ENCODE measurements at places on chromosomes 4 and X.

- no peak for DNase-seq
These were observed 340.0 kb upstream of the RASGEF1B start for GRCh38 chr4:81811562-81812293.

- DNase-seq, result no peak
These were observed 98.7 kb downstream of the NFKB1 start for GRCh38 chr4:102599886-102600285.

GRCh38 chr4:172356016-172356415, 542.8 kb downstream of the GALNTL6 start:
- DNase-seq, result no peak

GRCh38 chr4:113905301-113905700, 74.1 kb downstream of the ARSJ start:
- DNase-seq, result no peak

- no peak for DNase-seq
These were observed 49.7 kb upstream of the PTPN13 start for GRCh38 chr4:86544310-86544966.

- no peak for DNase-seq
These were observed 110.2 kb upstream of the TENM3 start for GRCh38 chr4:182133033-182133432.

DNA sequence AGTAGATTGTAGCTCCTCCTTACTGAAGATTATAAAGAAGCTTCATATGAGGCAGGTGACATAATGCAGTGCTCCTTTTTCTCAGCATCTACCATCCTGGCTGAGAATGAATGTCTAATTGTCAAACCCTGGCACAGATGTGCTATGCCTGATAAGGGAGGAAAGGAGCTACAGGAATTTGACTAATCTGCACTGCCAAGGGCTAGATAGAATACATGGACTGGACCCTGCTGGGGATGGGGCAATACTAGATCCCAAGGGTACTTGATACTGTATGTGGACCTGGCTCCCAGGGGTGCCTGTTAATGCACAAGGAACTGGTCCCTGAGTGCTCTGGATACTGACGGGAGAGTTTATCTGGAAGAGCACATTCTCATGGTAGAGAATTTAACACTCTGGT, 362.2 kb upstream of the EMCN start:
- DNase-seq, result no peak

DNA sequence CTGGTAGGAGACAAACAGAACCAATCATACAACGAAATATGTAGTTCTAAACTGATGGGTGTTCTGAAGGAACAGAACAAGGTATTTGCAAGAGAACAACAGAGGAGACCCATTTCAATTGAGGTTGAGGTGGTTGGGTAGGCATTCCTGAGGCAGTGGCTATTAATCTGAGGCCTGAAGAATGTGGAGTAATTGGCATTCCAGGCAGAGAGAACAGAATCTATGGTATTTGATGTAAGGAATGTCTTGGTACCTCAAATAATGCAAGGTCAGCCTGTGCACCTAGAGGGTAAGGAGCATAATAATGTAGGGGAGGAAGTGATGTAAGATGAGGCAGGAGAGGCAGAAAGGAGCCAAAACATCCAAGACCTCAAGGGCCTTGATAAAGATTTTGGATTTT, 109.5 kb upstream of the TEX13C start:
- no peak for DNase-seq

DNA sequence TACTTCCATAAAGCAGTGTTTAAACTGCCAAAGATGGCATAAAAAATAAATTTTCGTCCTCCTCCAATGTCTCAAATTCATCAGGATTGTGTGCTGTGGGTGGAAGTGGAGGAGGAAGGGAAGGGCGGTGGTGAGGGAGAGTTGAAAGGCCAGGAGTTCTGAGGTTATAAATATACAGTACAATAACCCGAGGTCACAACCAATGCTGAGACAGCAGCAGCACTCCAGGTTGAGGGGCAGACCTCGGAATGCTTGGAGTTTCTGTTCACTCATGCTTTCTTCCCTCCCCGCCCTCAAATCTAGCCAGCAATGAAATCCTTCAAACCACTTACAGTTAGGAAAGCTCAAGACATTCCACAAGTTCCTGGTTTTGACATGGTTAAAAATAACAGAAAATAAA, 134.0 kb upstream of the SMAD1 start:
- DNase-seq, result no peak

GRCh38 chr4:88138561-88138960, 19.9 kb downstream of the ABCG2 start:
- DNase-seq, result no peak

DNA sequence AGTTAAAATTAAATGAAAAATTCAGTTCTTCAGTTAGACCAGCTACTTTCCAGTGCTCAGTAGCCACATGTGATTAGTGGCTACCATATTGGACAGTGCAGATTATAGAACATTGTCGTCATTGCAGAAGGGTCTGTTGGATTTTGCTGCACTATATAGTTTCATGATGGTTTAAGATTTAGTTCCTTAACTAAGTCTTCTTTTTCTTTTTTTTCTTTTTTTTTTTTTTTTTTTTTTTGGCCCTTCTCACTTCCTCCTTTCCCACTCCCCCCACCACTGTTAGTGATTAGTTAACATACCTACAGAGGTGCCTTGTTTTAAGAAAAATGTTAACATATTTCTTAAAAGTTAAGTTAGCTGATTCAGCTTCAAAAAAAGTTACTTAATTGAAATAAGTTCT, 9.0 kb downstream of the RAB9A start:
- DNase-seq, result no peak

DNA sequence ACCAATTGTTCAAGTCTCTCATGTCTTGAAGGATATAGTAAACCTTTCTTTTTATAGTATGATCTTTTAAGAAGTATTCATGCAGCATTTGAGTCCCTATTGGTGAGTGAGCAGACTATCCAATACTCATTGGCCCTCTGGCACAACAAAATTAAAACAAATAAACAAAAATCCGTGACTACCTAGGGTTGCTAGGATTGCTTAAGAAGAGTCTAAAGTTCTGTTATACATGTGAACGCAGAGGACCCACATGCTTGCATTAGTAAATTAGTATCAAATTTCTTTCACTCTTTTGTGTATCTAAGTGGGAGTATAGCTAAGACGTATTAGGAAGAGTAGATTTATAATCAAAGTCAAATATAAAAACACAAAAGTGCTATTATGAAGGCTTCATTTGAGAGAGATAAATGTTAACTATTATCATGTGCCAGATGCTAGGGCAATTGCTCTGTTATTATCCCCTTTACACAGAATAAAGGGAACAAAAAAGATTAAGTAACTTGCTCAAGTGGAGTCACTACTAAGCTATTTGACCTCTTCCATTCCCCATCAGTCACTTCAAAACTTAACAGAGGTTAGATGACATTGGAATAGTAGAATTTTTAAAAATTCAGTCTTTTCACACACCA, 29.2 kb upstream of the LARP1B start:
- DNase-seq, result no peak

DNA sequence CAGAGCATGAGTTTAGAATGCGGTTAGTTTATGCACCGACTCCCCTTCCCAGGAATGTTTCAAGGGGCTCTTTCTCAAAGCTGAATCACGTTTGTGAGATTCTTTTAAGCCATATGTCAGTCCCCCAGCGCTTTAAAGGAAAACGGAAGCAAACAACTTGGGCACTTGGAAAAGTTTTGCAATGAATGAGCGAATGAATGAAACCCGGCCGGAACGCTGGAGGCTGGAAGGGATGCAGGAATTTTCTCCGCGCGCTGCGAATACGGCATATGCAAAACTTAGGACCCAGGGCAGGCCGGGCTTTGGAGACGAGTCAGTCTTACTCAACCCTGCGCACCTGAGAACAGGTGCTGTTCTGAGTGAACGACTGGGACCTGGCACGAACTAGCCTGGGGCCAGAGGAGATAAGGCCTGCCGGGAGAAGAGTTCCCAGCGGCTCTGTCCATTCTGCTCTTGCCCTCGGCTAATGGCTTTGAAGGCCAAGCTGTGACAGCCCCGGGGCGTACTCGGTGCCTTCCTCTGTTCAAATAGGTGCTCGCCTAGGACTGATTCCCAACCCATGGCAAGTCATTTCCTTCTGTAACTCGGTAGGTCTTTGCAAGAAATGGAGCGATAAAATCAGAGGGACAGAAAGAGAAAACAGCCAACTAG, 743 bp upstream of the NRK start:
- DNase-seq, result no peak

DNA sequence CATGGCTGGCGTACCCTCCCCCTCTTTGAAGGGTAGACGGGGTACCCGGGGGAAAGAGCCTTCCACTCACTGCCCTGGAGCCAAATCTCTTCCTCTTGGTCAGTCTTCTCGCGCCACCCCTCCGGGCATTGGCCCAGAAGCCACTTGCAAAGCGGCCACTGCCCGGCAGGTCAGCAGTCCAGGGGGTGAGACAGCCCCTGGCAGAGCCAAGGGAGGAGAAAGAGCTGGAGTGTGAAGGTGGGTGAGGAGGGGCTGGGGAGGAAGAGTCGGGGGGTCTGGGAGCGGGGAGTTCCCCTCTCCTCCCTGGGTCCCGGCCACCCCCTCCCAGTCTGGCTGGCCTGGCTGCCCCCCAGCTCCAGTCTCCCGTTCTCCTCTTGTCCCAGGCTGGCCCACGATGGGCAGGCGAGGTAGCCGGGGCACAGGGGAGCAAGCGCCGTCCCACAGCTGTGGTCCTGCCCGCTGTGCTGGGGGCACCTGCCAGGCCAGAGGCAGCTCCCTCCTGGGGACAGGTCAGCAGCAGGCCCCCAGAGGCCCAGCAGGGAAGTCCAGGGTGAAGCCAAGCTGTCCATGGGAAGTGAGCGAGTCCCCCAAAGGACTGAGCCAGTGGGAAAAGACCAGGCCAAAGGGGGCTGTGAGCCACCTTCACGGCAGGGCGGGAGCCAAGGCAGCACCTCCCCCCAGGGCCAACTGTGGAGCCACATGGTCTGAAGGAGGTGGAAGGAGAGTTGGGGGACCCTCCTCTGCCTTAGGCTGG, 21.6 kb upstream of the DUSP9 start:
- DNase-seq, result no peak

GRCh38 chr4:99790796-99791617, 25.6 kb upstream of the DAPP1 start:
- no peak for DNase-seq

DNA sequence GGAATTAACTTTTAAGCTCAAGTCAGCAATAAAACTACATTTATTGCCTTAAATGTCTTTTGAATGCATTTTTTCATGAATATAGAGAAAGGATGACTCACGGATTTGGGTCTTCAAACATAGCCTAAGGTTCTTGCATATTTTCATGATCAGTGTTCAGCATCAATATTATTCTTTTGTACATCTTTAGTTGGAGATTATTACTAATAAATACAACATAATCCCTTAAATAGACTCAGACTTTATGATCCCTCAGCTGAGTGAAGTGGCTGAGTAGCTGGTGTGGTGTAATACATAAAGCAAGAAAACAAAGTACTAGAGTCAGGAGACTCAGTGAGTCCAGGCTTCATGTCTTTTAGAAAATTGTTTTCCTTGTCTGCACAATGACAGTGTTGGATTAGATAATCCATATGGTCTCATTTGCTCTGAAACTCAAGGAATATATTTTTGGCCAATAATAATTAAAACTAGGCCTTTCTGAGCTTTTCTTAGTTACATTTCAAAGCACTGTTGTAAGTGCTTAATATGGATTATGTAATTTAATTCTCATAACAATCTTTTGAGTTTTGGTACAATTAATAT, 78.3 kb upstream of the UNC5C start:
- no peak for DNase-seq

- DNase-seq, result no peak
These were observed 187.0 kb upstream of the PPARGC1A start for GRCh38 chr4:24076811-24077210.

DNA sequence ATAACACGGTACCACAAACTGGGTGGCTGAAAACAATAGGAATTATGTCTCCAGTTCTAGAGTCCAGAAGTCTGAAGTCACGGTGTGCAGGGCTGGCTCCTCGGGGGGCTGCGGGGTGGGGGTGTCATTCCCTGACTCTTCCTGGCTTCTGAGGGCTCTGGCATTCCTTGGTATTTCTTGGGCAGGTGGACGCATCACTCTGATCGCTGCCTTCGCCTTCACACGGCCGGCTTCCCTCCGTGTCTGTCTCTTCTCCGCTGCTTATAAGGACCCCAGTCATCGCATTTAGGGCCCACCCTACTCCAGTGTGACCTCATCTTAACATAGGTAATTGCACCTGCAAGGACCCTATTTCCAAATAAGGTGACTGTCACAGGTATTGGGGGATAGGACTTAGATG, 134.6 kb downstream of the CPZ start:
- no peak for DNase-seq

DNA sequence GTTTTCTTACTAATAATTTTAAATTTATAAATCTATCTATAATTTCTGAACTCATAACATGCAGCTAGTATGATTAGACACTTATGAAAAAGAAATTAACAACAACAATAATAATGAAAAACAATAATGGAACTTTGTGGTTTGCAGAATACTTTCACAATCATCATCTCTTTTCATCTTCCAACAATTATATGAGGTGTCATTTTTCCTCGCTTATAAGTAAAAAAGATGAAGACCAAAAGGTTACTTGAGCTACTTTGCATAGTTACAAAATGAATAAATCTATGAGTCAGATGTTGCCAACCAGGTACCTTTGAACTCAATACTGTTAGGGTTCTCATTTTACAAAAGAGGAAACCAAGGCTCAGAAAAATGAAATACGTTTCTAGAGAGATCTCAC, 98.5 kb upstream of the ELOVL6 start:
- no peak for DNase-seq

DNA sequence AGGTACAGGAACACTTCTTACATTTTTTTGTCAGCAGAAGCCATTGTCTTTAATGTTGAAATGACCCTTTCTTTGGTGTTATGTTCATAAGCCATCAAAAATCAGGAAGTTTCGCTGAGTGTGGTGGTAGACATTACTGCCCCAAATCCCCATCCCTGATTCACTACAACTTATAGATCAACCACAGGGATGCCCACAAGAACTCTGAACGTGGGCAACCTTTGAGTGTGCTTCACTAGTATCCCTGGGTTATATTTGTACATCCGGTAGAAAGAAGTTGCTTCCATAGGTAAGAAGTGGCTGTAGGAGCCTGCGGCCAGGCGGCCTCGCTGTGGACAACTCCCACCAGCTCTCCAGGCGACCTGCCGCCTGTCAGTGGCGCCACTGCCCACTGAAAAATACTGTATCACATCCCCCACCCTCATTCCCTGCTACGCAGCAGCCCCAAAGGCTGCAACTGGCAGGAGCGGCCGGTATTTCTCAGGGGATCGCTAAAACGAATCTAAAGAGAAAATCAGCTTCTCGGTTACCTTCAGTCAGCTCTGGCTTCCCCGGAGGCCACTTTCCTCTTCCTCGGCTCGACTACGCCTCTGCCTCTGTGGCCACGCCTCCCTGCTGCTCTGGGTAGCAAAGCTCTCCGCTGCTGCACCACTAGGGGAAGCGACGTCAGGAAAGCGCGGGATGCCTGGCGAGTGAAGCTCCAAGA, 13.9 kb upstream of the ETDC start:
- no peak for DNase-seq

DNA sequence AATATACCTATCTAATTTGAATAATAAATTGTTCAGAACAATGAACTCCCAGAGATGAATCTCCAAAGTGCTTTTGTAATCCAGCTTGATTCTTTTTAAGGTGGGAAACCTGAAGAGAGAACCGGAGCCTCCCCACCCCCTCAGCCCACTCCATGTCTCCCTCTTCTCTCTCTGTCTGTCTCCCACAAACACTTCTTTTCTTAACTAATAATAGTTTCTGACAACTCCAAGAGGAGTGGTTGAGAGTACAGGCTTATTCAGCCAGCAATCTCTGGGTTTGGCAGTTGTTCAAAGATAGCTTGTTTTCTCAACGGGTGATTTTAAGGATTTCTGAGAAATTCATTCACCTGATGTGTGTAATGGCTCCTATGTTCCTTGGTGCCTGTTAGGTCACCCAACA, 23.4 kb downstream of the PPP4R3C start:
- DNase-seq, result no peak
